Amniotic stem cell (primary cell): ENCODE measurements at places on chromosomes 3 and 15.

GRCh38 chr3:100759159-100759558 lies 49.9 kb downstream of the TFG start:
- no peak for DNase-seq

GRCh38 chr3:52532517-52532837 lies 1.2 kb downstream of the NT5DC2 start:
- DNase-seq, result no peak

GRCh38 chr15:62089616-62090015 lies 22.8 kb downstream of the C2CD4A start:
- DNase-seq, result no peak

DNA sequence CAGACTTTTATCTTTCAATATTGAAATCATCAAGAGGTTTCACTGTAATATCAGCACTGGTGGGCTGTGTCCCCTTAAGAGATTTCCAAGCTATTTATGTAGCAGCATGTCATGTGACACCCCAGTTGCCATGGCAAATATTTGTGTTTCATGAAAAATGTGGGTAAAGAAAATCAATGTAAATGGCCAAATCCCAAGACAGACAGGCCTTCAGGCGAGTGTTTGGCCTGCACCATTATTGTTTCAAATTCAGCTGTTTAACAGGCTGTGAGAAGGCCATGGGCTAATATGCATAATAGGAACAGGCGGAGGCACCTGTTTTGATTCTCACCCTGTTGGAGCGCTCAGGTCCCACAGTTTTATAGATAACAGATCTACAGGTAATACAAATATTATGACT lies 104.2 kb downstream of the IQCH start:
- DNase-seq, result no peak

- no peak for DNase-seq
Observed at GRCh38 chr15:84666373-84666772, 8.4 kb upstream of the NMB start.

- no peak for DNase-seq
Observed at GRCh38 chr15:62950462-62950931, 92.0 kb upstream of the TPM1 start.

DNA sequence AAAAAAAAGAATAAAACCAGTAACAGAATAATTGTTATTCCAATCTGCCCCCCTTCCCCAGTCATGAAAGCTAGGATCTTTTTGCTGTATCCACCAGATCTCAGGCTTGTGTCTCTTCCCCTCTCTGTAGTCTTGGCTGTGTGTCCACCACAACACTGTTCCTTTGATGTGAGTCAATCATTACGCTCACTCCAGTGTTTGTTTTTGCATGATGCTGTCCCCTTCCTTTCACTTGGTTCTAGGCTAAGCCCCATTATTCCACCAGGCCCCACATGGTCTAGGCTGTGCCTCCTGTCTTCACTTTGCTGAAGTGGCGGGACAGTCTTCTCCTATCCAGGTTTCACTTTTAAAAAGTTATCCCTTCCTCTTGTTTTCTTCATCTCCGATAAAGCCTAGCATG lies 13.6 kb downstream of the ACKR2 start:
- no peak for DNase-seq

GRCh38 chr3:120753810-120754209 lies 11.3 kb downstream of the GTF2E1 start:
- no peak for DNase-seq

- peak; percentile 36 for DNase-seq
Observed at GRCh38 chr15:68818066-68818768, 2.5 kb downstream of the ANP32A start.

GRCh38 chr15:49174902-49175301 lies 4.9 kb downstream of the GALK2 start:
- DNase-seq, result no peak

- no peak for DNase-seq
Observed at GRCh38 chr3:45763303-45763675, 33.0 kb downstream of the SLC6A20 start.

DNA sequence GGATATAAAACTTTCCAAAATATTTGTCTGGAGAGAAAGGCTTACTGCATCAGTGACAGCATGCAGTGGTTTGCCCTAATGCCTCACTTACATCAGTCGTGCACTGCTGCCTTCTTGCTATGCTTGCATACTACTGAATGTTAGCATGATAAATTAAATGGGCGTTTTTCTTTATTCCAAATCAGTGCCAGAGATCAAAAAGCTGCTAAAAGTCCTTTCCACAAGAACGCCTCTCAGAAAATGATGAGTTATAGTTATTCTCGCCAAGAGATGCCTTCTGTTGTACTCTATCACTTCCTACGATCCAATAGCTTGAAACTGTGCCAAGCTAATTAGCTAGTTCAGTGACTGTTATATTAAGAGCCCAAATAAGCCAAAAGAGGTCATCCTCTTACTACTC lies 345.8 kb upstream of the ROBO2 start:
- DNase-seq, result no peak

DNA sequence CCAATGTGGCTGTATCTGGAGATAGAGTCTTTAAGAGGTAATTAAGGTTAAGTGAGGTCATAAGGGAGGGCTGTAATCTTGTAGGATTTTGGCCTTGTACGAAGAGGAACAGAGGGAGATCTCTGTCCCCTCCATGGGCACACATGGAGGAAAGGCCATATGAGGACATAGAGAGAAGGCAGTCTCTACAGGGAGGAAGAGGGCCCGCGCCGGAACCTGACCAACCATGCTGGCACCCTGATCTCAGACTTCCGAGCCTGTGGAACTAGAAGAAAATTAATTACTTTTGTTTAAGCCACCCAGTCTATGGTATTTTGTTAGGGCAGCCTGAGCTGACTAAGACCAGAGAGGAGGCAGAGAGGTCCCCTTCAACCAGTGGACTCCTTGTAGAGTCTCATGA lies 17.7 kb upstream of the MRPS22 start:
- no peak for DNase-seq

DNA sequence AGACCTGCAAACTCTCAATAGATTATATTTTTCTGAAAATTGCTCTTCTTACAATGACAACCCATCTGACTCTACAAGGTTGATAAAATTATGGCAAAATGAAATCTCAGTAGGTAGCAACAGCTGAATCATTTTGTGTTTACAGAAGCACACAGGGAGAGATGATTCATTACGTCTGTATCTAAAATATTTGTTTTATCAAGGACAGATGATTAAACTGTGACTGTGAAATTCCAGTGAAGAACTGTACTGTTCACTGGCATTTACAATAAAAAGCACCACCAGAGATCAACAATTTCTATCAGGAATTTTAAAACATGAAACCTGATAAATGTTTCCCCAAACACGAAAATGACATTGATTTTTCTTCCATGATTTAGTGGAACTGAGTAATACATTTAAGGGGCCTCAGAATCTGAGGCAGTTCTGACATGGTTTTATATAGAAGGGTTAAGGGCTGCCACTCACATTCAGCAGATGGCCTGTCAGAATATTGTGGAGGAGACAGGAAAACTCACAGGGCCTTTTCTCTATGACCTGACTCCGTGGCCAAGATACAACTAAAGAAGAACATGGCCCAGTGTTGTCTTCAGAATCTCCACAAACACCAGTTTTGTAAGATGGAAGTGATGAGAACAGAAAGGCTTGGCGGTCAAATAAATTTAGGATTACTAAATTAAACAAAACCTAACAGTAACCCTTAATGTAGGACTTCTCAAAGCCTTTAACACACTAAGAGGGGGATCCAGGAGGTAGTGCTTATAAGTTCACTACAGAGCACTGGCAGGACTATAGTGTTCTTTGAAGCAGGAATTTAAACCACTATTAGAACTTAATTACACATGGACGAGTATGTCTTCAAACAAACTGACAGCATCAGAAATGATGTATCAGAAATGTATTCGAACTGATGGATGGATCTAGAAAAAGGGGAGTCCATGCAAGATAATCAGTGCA lies 25.9 kb downstream of the RAD18 start:
- peak; percentile 67 for DNase-seq

DNA sequence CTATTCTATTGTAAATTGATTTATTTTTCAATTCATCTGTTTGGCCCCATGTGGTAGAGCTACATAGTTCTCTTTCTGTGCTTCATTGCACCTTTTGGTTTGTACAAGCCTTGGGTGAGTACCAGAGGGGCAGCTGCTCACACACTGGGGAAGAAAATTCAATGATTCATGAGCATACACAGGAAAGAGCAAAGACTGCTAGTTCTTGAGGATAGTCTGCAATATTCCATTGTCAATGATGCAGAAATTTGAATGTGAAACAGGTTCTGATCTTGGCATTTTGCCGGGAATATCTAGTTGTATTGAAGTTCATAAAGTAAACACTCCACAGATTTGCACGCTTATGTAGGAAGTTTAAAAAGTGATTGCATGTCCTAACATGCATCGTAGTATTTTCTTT lies 304.6 kb downstream of the NAALADL2 start:
- DNase-seq, result no peak

DNA sequence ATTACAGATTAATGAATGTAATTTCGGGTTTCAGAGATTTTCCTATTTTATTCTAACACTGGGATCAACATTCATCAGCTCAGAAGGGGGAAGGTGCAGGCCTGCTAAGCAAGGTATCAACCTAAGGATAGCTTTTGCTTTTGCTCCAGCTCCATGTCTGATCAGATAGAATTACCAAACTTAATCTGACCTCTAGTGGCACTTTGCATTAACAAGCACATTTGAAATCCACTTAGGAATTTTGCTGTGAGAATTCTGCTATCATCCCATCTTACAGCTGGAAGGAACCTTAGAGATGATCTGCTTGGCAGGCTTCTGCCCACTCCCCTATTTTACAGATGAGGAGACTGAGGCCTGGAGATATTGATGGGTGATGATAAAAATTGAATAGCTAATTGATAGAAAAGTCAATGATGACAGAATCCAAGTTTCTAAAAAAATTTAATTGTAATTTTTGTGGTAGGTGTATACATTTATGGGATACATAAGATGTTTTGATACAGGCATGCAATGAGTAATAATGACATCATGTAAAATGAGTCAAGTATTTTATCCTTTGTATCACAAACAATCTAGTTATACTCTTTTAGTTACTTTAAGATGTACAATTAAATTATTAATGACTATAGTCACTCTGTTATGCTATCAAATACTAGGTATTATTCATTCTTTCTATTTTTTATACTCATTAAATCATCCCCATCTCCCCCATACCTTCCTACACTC lies 209.2 kb upstream of the ZPLD1 start:
- DNase-seq, result peak; percentile 17

DNA sequence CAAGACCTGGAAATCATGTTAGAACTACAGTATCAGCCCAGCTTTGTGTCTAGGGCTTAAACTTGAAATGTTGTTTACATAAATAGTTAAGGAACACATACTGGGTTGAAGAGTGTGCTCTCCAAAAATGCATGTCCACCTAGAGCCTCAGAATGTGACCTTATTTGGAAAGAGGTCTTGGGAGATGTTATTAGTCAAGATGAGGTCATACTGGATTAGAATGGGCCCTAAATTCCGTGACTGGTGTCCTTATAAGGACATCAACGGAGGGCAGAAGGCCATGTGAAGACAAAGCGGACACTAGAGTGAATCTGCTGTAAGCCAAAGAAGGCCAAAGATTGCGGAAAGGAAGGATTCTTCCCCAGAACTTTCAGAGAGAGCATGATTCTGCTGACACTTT lies 759.2 kb upstream of the CFAP20DC start:
- DNase-seq, result no peak

- no peak for DNase-seq
Observed at GRCh38 chr3:31102196-31102879, 207.9 kb upstream of the GADL1 start.

DNA sequence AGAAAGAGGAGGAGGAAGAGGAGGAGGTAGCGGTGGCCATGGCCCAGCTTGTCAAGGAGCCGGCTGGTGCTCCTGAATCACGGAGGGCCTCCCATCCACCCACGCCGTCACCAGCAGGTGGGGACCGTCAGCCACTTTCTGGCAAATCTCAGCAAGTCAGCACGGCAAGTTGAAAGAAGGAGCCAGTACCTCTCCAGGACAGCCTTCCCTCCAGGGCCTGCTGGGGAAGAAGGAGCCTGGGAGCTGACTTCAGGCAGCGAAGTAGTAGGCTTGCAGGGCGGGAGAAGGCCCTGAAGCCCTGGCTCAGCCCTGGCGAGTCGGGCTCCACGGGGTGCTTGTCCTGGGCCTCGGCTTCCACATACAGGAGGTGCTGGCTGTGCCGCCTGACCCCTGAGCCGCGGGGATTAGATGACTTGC lies 99.2 kb upstream of the TRPM1 start:
- DNase-seq, result no peak

GRCh38 chr3:39541442-39541841 lies 74.0 kb downstream of the MOBP start:
- no peak for DNase-seq

DNA sequence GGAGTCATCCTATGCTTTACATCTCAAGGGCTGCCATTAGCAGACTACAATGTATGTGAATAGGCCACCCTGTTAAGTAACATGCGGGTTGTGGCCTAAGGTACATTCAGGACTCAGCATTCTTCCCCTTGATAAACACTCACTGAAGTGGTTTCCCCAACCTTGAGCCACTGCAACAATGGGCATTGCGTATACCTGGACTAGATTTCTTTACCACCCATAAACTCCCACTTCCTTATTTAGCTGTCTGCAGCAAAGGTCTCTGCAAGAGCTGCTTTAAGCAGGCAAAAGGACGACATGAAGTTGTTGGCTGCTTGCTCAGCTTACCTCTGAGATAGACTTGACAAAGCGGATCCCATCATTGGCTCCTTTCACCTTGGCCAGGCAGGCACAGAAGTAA lies 16.2 kb downstream of the FYCO1 start:
- DNase-seq, result no peak

DNA sequence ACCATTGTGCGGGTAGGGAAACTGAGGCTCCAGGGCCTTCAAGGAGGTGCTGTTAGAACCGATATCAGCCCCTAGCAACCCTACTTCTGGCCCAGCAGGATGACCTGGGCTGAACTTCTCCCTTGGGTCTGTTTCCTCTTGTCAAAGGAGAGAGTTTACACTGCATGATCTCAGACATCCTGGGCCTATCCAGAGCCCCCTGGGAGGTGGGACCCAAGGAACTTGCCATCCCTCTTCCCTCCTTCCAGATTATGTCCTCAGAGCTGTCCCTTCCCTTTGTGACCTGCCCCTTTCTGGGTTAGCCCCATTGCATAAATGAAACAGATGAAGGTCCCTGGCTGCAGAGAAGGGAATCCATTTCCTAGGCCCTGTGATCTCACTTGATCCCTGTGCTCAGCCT lies 12.3 kb upstream of the DNAH1 start:
- no peak for DNase-seq

GRCh38 chr3:149494022-149494758 lies 19.7 kb downstream of the TM4SF4 start:
- peak; percentile 46 for DNase-seq

DNA sequence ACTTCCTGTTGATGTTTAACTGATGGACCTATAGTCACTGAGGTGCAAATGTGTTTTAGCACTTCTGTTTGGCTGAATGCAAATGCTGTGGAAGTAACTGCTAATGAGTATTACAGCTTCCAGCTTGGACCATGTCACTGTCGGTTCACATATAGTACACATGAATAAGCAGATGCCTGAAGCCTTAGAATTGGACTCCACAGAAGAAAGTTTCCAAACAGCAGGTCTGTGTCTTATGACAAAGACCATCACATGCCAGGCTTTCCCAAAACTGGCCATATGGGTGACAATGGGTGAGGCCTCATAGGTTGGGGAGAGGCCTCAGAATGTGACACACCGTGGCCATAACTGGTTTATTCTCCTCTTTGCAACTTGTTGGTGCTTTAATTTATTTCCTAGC lies 241.8 kb downstream of the WNT5A start:
- no peak for DNase-seq
